NCI-H2081 treated with DMSO at 0.1 percent for 48 hours (cell line): ENCODE measurements at places on chromosomes 1 and 21.

- DNase-seq, result no peak
These were observed 2.0 kb downstream of the KYAT3 start for GRCh38 chr1:88990426-88990825.

- DNase-seq, result no peak
These were observed 276.1 kb upstream of the SPAG17 start for GRCh38 chr1:118461154-118461553.

DNA sequence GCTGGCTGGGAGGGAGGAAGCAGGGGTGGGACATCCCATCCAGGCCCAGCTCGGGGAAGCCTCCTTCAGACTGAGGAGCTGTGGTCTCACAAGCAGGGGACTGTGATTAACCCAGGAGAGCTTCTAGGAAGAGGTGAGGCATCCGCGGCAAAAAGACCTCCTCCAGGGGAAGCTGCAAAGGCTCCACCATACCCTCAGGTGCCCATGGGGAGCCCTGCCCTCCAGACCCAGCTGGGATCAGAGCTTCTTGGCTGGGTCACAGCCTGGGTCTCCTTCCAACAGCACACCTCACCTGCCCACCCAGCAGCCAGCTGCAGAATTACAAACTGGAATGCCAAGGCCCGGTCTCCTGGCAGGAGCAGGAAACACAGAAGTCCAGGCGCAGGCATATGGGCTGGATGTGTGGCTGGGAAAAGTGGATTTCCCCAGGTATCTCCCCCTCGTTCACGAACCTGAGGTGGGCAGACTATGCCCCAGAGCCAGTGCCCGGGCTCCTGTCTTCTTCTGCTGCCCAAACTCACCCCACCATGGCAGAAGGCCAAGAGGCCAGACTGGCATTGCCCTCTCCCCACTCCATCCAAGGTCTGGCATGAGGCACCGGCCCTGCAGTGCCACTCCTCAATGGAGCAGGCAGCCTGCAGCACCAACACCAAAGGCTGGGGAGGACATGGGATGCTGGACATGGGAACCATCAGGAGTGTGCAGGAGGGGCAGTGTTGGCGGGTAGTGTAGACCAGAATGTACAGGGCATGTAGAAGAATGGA lies 15.4 kb upstream of the ARF1 start:
- DNase-seq, result no peak

- no peak for DNase-seq
These were observed 18.2 kb upstream of the LAMTOR5 start for GRCh38 chr1:110425612-110426152.

DNA sequence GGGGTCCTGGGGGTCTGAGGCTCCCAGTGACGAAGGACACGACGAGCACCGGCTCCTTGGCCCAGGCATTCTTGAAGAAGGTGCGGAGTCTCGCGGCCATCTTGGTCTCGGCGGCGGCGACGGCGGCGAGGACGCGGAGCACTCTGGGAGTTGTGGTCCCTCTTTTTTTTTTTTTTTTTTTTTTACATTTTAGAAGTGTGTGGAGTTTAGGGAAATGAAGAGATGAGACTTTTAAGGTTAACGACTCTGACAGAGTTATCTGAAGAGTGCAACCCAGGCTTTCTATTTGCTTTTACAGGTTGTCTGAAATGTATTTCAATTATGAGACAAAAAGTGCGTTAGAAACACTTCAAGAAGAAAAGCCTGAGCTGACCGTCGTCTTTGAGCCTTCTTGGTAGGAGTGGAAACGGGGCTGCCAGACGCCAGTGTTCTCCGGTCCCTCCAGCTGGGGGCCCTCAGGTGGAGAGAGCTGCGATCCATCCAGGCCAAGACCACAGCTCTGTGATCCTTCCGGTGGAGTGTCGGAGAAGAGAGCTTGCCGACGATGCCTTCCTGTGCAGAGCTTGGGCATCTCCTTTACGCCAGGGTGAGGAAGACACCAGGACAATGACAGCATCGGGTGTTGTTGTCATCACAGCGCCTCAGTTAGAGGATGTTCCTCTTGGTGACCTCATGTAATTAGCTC lies 9.7 kb downstream of the OR2B11 start:
- peak; percentile 36 for DNase-seq

DNA sequence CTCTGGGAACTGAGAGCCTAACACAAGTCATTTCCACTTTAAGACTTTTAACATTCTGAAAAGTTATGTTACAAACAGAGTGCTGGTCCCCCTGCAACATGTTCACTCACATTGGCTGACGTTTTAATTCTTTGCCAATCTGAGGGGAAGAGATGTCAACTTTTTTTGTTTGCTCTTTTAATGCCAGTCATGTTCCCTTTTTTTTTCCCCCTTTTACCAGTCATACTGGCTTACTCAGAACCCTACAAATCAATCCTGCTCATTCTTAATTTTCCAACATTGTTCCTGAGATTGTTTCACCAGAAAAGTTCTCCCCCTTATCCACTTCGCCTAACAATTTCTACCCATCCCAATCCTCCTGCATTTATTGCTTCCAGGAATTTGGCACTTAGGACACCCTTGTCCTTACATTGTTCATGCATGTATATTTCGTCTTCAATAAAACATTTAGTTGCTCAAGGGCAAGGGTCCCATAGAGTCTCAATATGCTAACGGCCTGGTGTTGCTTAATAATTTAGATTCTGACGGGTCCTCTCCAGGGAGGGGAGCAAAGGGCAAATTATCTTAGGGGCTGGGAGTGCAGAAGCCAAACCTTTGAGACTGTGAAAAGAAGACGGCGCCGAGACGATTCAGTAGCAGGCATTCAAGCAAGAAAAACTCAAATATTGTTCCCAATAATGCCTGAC lies 624 bp upstream of the CR1L start:
- DNase-seq, result no peak

DNA sequence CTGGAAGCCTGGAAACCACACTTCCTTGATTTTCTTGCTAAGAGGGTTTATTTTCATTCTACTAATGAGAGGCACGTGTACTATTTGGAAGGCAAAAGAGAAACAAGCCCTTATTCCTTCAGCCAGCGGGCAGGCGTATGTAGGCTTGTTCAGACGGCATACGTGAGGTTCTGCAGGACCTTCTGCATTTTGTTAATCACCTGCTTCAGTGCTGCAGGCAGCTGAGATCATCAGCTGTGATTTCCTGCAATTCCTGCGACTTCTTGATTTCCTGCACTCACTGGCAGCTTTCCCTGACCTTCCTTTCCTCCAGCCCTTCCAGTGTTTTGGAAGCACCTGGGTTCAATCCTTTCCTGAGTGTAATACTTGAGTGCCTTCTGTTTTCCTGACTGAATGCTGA lies 43.4 kb downstream of the TSNAX start:
- no peak for DNase-seq

GRCh38 chr1:156371553-156372264 lies 2.7 kb downstream of the RHBG start:
- DNase-seq, result no peak

- DNase-seq, result no peak
These were observed 161.8 kb downstream of the TPR start for GRCh38 chr1:186213225-186213607.

DNA sequence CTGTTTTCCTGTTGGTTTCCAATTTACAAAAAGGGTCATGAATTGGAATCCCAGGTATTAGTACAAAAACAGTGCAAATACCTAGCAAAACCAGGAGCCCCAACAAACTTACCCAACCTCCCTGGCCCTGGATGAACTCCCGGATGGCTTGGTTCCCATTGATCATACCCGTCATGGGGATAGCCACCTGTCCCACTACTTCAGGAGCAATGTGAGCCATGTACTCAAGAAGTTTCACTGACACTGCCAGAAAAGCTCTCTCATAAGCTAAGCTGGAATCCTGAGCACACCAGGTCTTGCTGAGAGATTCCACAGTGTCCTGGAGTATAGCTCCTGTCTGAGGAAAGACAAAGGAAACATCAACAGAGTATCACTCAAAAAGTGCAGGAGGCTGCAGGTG lies 5.7 kb downstream of the BCL2L15 start:
- DNase-seq, result no peak

- no peak for DNase-seq
These were observed 273.2 kb downstream of the USP25 start for GRCh38 chr21:16002874-16003466.

- peak; percentile 56 for DNase-seq
These were observed 221.3 kb downstream of the MRPL39 start for GRCh38 chr21:25385911-25386474.

DNA sequence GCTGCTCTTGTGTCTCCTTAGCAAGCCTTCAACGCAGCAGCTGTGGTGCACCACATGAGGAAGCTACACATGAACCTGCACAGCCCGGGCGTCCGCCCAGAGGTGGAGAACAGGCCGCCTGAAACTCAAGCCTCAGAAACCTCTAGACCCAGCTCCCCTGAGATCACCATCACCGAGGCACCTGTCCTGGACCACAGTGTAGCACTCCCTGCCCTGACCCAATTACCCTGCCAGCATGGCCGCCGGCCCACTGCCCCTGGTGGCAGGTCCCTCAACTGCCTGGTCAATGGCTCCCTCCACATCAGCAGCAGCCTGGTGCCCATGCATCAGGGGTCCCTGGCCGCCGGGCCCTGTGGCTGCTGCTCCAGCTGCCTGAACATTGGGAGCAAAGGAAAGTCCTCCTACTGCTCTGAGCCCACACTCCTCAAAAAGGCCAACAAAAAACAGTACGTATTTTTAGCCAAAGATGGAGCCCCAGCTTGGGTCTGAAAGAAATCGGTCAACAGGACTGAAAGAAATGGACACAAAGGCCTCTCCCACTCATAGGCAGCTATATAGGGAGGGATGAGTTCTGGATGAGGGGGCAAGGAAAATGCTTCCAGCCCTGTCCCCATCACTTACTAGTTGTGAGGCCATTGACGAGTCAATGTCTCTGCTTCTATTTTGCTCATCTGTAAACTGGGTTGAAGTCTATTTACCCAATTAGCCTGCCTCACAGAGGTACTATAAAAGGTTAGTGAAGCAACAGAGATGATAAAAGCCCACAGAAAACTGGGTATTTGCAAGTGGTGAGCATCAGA lies 28.5 kb downstream of the CAMK1G start:
- DNase-seq, result no peak

DNA sequence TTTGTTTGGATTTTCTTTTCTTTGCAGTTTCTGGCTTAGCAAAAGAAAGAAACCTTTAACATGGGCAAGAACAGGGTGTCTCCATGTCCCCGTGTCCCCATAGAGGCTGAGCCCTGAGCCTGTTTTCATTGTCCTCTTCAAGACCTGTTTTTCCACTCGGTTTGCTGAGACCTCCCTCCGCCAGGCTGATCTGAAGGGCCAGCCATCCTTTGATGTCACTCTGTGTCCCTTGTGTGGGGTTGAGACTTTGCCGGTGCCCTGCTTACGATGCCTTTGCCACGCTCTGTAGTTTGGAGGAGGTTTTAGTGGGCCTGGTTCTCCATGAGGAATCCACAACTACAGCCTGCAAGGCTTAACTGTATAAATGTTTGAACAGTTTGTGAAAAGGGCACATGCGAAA lies 23.8 kb downstream of the IFNGR2 start:
- DNase-seq, result no peak

- no peak for DNase-seq
These were observed 254.6 kb downstream of the COL11A1 start for GRCh38 chr1:102853701-102854187.

DNA sequence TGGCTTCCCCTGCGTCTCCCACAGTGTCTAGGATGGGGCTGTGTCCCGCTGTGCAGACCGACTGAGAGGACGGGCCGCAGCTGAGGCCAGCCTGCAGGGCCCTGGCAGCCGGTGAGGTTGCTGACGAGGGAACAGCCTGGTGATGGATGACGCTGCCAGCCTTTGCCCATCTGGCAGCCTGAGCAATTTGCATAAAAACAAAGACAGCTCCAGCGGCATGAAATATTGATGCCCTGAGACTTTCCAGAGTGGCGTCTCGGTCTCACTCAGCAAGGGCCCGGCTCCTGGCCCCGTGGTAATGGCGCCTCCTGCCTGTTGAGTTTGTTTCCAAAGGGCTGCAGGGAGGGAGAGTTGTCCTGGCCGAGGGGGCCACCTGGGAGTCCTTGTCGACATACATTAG lies 19.1 kb upstream of the KCNA10 start:
- DNase-seq, result no peak

DNA sequence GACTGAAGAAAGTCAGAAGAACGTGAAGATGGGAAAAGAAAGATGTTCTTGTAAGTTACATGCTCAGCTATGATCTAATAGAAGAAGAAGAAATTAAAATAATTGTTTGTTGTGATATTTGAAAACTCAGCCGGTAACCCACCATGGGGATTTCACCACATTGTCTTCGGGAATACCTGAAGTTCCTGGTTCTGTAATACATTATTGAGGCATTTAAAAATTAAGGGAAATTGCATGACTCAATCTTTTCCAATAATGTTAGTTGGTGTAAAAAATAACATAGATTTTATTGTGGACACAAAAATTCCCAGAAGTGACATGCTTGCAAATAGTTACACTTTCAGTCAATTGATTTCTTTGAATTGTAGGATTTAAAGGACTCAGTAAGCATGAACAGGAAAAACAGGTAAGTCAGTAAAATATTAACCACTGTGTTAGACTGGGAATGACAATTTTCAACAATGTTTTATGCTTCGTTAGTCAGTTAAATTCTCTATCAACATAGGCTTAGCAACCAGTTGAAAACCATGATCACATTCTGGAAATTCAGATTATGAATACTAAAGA lies 745.1 kb downstream of the LTN1 start:
- DNase-seq, result no peak

DNA sequence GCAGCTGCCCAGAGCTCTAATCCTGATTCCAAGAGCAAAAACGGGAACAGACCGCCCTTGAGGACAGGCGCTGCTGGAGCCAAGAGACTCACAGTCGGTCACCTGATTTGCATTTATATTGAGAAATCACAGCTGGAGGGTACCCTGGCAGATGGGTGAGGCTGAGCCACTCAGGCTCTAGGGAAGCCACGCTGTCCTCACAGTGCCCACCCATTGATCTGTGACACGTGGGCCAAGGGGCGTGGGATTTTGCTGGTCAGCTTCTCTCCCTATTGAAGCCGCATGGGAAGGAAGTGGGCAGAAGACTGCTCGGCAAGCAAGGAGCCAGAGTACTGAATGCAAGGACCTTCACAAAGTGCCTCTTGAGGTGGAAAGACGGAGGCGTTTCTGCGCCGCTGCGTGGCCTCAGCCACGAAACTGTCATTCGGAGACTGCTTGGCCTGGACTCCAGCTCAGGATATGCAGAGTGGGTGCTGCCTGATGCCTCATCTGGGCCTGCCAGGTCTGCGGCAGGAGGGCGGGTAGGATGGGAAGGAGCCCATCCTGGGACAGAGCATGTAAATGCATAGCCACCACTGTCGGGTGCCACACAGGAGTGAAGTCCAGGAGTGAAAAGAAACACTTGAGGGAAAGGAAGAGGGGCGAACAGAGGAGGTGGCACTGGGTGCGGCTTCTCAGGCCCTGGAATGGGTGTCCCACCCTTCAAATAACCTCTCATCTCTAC lies 139.8 kb downstream of the PGBD5 start:
- DNase-seq, result no peak

- DNase-seq, result no peak
These were observed 10.0 kb downstream of the LAMC1 start for GRCh38 chr1:183033205-183033604.
